ENCODE measurements at places on chromosomes 3 and 15.

GRCh38 chr3:139339219-139339906, 4.5 kb upstream of the MRPS22 start:
- DNase-seq = no peak

- no peak for DNase-seq
Measured at GRCh38 chr15:28107111-28107903, 8.2 kb upstream of the OCA2 start.

- peak; percentile 11 for DNase-seq
Measured at GRCh38 chr3:157201648-157202278, 41.8 kb upstream of the CCNL1 start.

DNA sequence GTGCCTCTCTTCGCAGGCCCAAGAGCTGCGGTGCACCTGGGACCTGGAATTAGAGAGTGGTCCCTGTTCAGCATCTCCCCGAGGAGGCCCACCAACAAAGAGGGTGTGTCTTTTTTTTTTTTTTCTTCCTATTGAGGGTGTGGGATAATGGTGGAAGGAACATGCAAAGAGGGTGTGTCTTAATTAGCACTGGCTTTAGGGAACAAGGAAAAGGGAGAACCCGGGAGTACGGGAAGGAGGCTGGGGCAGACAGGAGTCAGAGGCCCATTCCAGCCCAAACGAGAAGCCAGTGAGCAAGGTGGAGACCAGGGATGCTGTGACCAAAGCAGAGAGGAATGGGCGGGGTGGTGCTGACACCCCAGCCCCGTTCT, 429 bp upstream of the LOXL1 start:
- no peak for DNase-seq

- DNase-seq = no peak
Measured at GRCh38 chr15:94421706-94422105, 190.3 kb downstream of the MCTP2 start.

GRCh38 chr15:38308797-38309196, 56.2 kb downstream of the SPRED1 start:
- no peak for DNase-seq

GRCh38 chr15:42073418-42073817, 20.9 kb downstream of the PLA2G4D start:
- DNase-seq = no peak

GRCh38 chr15:94840794-94841783, 609.7 kb downstream of the MCTP2 start:
- DNase-seq = no peak

GRCh38 chr3:50411229-50411628, 51.9 kb upstream of the TMEM115 start:
- no peak for DNase-seq

DNA sequence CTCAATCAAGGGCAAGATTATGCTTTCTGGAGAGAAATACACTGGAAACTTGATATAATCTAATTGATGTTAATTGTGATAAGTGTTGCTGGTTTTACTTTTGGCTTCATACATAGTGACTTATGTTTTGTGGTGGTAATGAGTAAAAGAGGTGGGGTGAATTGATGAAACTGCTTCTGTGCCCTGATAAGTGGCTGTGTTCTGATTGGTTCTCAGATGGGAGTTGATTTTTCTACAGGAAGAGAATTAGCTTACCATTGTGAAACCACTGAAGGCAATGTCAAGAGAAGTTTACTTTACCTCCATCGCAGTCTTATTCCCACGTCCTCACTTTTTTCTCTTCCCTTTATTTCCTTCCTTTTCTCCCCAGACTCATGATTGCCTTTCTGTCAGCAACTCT, 23.8 kb downstream of the TMEM45A start:
- DNase-seq = no peak

DNA sequence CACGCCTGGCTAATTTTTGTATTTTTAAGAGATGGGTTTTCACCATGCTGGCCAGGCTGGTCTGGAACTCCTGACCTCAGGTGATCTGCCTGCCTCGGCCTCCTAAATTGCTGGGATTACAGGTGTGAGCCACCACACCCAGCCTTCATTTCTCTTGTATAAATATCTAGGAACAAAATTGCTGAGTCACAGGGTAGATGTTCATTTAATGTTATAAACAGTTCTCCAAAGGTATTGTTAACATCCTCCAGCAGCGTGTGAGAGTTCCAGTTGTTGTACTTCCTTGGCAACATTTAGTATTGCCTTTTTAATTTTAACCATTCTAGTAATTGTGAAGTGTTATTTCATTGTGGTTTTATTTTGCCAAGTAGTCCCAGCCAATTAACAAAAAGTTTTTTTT, 23.6 kb upstream of the MTMR14 start:
- DNase-seq = no peak

- no peak for DNase-seq
Measured at GRCh38 chr15:85709250-85709649, 85.5 kb downstream of the KLHL25 start.

DNA sequence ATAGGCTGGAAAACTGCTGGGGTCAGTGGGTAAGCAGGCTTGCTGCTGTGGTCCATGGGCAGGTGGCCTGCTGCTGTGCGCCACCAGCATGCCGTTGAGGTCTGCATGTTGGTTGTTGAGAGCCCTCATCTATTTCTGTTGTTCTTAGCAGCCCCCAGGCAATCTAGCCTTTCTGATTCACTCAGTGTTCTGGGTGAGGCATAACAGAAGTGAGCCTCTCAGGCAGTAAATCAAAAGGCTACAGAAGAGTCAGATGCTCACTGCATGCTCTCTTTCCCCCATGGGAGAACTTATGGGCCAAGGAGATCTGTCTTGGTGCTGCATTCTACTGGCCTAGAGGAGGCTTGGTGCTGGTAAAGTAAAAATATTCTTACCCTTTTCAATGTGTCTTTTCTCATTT, 67.8 kb upstream of the ATP10A start:
- DNase-seq = no peak

GRCh38 chr3:23004971-23005370, 198.2 kb upstream of the UBE2E2 start:
- no peak for DNase-seq

DNA sequence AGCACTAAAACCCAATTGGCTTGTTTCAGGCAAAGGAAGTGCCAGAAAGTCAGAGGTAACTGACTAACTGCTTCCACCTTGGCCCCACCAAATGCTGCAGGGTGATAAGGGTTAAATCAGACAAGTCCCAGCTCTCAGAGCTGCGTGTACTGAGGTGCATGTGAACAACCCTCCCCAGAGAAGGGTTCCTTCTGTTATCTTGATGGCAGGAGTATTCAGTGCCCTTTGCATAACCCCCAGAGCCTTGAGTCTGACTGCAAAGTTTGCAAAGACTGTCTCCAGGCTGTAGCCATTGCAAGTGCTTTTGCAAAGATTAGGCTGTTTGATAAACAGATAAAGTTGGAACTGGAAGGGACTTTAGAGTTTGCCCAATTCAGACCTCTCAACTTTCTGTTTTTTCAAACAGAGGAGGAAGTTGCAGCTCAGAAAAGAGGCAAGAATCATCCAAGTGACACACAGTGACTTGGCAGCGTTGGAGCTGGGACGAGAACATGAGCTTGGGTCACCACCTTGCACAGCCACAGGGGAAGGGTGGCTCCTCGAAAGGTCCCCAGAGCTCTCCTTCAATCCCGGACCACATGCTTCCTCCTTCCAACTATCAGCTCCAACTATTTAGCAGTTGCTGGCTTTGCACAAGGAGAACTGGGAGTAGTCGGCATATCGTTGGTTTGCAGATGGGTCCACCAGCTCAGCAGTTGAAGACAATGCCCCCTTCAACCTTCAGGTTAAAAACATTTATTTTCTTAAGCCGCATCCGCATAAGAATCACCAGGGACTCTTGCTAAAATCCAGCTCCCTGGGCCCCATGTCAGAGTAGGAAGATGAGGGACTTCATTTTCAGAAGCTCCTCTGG, 224.8 kb upstream of the HES1 start:
- no peak for DNase-seq

GRCh38 chr3:149726716-149727407, 25.4 kb downstream of the COMMD2 start:
- DNase-seq = no peak

DNA sequence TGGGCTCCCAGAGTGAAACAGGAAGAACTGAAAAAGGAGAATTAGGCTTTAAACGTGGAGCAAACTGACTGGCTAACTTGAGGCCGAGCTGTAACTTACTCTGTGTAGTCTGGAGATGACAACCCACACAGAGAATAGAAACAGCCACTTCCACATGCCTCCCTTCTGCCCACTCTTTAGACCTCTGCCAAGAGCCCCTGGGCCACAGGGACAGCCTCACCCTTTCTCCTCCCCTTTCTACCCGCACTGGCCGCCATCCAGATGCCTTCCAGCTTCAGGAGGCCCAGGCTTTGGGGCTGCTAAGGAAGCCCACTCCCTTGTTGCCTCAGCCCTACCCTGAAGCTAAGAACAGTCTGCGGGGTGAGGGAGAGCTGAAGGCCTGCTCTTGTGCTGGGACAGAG, 6.8 kb downstream of the ARHGAP31 start:
- no peak for DNase-seq

GRCh38 chr3:155963570-155963969, 93.1 kb downstream of the GMPS start:
- no peak for DNase-seq

DNA sequence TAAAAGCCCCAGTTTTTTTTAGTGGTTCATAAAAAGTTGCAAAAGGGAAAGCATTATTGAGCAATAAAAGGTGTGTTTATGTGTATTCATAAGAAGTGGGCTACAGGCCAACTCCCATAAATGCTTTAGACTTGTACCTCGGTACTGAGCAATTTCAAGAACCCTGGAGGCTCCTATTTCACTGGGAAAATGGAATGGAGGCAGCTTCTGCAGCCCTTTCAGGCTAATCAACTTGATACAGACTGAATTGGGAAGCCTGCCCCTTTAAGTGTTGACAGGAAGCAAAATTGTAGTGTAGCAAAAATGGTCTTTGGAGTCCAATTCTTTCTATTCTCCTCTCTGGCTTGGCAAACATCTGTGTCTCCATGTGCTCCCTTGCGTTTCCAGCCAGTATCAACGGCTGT, 118.8 kb downstream of the ECT2 start:
- DNase-seq = no peak

DNA sequence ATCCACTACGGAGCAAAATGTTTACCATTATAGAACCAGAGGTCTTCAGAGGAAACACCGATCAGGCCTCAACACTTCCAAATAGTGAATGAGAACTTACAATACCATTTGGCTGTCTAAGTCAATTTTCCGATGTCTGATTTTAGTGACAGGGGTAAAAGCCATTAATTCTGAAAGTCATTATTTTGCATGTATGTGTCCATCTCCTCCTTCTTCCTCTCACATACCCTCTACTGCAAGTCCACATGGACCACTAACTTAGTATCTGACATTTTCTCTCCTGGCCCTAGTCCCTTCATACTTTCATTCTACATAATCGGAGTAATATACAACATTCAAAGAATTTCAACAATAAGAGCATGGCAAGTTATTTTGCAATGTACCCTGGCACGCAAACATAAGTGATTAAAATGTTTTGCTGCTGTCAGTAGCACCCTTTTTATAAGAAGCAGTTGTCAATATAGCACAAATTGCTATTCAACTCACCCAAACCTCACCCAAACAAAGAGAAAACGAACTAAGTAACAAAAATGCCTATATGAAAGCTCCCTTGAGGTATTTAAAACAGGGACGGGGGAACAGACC, 1.9 kb downstream of the TOP2B start:
- no peak for DNase-seq

DNA sequence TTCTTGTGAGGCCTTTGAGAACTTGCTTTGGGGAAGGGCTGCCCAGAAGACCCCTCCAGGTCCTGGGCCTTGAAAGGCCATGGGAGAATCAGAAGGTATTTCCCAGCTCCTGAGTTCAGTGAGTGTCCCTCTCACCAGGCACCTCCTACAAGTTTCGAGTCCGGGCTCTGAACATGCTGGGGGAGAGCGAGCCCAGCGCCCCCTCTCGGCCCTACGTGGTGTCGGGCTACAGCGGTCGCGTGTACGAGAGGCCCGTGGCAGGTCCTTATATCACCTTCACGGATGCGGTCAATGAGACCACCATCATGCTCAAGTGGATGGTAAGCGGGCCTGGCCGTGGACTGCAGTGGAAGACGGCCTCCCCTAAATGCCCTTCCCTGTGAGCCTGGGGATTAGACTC, 68.3 kb downstream of the BOC start:
- no peak for DNase-seq

GRCh38 chr3:36868614-36869436, 76.0 kb downstream of the TRANK1 start:
- peak; percentile 53 for DNase-seq

GRCh38 chr3:108091498-108092250, 843 bp upstream of the CD47 start:
- DNase-seq = peak; percentile 55

GRCh38 chr3:71006810-71007785, 576.4 kb downstream of the FOXP1 start:
- DNase-seq = peak; percentile 40

GRCh38 chr3:168212664-168213285, 117.1 kb upstream of the GOLIM4 start:
- no peak for DNase-seq

DNA sequence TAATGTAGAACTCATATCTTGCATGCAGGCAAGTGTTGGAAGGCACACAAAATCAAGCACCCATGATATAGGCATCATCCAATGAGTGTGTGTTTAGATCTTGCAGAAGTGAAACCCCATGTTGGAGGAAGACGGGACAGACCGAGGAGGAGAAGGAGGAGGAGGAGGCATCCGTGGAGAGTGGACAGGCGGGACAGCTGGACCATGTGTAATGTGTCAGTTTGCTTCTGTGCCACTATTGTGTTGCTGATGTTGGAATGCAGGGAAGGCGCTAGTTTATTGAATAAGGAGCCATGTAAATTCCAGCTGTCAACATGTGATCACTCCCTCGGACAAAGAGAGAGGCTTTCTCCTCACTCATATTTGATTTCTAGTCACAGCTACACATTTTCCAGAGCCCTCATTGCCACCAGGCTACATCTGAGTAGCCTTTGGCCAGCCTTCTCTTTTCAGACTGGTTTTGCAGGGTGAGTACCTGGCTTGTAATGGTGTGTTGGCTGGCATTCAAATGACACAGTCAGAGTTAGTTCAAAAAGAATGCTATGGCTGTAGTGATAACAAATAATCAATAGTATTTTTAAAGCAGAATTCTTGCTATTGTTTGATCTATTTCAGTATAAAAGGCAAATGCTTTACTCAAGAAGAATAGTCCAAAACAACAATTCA, 1037.6 kb upstream of the NR2F2 start:
- DNase-seq = no peak

GRCh38 chr3:184157206-184157605, 2.0 kb downstream of the DVL3 start:
- DNase-seq = no peak

DNA sequence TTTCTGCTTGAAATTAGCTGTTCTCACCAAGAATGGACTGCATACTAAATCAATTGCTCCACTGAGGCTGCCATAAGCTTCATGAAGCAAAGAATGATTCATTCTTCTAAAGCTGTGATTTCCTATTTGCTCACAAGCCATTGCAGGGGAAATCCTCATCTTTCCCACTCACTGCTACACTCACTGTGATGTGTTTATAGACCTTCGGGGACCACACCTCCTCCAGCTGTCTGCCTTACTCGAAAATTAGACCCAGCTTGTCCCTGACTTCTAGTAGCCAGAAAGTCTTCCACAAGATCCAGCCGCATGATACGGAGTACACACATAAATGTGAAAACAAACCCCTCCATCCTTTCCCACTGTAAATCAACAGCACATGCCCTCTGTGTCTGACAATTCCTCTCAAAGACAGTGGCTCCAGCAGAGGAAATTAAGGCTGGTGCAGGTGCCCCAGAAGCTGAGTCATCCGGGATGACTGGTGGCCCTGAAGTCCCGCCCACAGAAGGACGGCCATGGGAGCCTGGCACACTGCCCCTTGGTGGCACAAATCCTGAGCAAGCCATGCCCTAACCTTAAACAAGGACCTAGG, 172.0 kb downstream of the STT3B start:
- no peak for DNase-seq

Measured in CD4-positive, alpha-beta memory T cell (primary cell).